ENCODE measurements at places on chromosomes 4 and X. TPM values are rescaled to one million over a fixed set of nuclear protein-coding genes. Genes with fewer than 3 reads are reported as not detected.

The ENAM gene
- total RNA-seq = not detected

The KIAA1210 gene
- not detected for total RNA-seq

The MAGEA11 gene
- not detected for total RNA-seq

The MRFAP1 gene
- 256 TPM for total RNA-seq

The CXCL11 gene
- not detected for total RNA-seq

The EDNRA gene
- total RNA-seq = 14.4 TPM

The PHF8 gene
- 57.8 TPM for total RNA-seq

The ZNF732 gene
- total RNA-seq = not detected

The CORIN gene
- 2.8 TPM for total RNA-seq

The SAP30 gene
- total RNA-seq = 15.9 TPM

The SHOX gene
- total RNA-seq = not detected

The CPLX1 gene
- 0.61 TPM for total RNA-seq

The SPANXB1 gene
- total RNA-seq = not detected

The PITX2 gene
- total RNA-seq = not detected

The VCX3A gene
- not detected for total RNA-seq

The AREG gene
- total RNA-seq = 52.8 TPM

The HDAC8 gene
- 46.6 TPM for total RNA-seq

The NUP62CL gene
- 9.1 TPM for total RNA-seq

The GPM6B gene
- total RNA-seq = 29.6 TPM

The TKTL2 gene
- not detected for total RNA-seq

The HSFX1 gene
- 1.8 TPM for total RNA-seq

The MAGEE2 gene
- total RNA-seq = 0.10 TPM

The IL2 gene
- 1.8 TPM for total RNA-seq

The AGTR2 gene
- total RNA-seq = 4.0 TPM

The PRR32 gene
- not detected for total RNA-seq

The PPP1R2C gene
- not detected for total RNA-seq

The PAGE5 gene
- total RNA-seq = not detected

The CNKSR2 gene
- total RNA-seq = 7.7 TPM
